Left lobe of liver (tissue), 2 donors: ENCODE measurements at places on chromosomes 12 and 14. TPM values are rescaled to one million over a fixed set of nuclear protein-coding genes. Genes with fewer than 3 reads are reported as not detected.
A peak's percentile ranks its signal among the peaks of the same experiment; 100 is the strongest.

- no peak for DNase-seq
Observed at GRCh38 chr12:38515912-38516311, 199.3 kb downstream of the ALG10B start.

The TEX52 gene
- total RNA-seq = not detected

- DNase-seq = no peak
Observed at GRCh38 chr12:118307069-118307954, 65.4 kb downstream of the TAOK3 start.

The PTPRQ gene
- 0.30 TPM for total RNA-seq

DNA sequence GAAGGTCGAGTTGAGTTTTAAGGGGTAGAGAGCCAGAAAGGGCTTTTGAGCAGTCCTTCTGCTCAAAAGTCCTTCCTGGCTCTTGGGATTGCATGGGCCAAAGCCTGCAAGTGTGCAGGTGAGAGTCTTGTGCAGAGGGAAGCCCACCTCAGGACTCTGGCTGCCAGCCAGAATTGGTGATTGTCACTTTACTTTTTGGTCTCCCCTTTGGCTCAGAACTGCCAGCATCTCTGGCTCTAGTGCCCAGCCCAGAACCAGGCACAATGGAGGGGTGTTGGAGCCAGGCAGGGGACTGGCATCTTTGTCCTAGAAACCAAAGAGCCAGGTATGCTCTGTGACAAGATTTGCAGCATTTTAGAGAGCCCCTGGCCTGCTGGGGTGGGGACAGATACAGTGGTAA is 23.5 kb downstream of the FAM222A start:
- DNase-seq = peak; percentile 44

DNA sequence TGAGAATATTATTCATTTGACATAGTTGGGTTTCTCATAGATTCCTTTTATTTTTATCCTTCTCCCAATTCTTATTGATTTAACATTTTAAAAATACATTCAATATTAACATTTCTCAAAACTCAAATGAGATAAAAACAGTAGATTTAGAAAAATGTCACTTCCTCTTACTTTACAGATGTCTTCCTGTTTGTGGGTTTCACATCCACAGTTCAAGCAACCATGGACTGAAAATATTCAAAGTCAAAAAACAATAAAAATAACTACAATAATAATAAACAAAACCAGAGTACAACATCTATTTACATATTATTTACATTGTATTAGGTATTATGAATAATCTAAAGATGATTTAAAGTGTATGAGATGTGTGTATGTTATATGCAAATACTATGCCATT is 111.3 kb upstream of the SLC16A7 start:
- DNase-seq = no peak

- DNase-seq = no peak
Observed at GRCh38 chr14:94059998-94060397, 21.0 kb downstream of the DDX24 start.

The FGF6 gene
- total RNA-seq = not detected

- no peak for DNase-seq
Observed at GRCh38 chr12:56695327-56696101, 7.4 kb upstream of the PTGES3 start.
